ENCODE measurements at places on chromosomes 3 and 15. TPM values are rescaled to one million over a fixed set of nuclear protein-coding genes. Genes with fewer than 3 reads are reported as not detected.
A peak's percentile ranks its signal among the peaks of the same experiment; 100 is the strongest.

GRCh38 chr15:80580106-80580505 lies 115.0 kb upstream of the ABHD17C start:
- no peak for DNase-seq

GRCh38 chr15:26759986-26760385 lies 12.9 kb downstream of the GABRB3 start:
- DNase-seq: no peak

DNA sequence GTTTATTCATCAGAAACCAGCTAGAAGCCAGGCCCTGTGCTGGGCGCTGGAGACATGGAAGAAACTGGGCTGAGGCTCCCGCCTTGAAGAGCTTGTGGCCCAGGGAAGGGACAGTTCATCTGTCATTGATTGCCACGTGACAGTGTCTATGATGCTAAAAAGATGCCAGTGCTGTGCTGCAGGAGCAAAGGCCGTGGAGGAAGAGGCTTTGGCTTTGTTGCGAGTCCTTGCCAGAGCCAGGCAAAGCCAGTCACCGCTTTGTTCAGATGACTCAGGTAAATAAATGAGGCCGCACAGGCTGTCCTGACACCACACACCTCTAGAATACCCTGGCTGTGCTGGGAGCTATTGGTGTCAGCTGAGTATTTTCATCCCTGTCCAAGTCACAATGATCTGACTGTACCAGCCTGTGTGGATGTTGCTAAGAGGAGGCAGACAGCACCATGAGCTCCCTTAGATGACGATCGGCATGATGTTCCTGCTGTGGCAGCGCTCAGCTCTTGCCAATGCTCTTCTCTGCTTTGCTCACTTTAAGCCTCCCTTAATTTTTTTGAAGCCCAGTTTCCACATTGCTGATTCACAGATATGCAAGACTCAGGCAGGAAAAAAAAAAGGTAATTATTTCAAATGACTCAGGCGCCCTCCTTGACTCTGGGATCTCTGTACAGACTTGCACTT lies 77.5 kb downstream of the CCNL1 start:
- no peak for DNase-seq

- DNase-seq: no peak
These were observed 118.2 kb upstream of the PROK2 start for GRCh38 chr3:71903112-71903495.

DNA sequence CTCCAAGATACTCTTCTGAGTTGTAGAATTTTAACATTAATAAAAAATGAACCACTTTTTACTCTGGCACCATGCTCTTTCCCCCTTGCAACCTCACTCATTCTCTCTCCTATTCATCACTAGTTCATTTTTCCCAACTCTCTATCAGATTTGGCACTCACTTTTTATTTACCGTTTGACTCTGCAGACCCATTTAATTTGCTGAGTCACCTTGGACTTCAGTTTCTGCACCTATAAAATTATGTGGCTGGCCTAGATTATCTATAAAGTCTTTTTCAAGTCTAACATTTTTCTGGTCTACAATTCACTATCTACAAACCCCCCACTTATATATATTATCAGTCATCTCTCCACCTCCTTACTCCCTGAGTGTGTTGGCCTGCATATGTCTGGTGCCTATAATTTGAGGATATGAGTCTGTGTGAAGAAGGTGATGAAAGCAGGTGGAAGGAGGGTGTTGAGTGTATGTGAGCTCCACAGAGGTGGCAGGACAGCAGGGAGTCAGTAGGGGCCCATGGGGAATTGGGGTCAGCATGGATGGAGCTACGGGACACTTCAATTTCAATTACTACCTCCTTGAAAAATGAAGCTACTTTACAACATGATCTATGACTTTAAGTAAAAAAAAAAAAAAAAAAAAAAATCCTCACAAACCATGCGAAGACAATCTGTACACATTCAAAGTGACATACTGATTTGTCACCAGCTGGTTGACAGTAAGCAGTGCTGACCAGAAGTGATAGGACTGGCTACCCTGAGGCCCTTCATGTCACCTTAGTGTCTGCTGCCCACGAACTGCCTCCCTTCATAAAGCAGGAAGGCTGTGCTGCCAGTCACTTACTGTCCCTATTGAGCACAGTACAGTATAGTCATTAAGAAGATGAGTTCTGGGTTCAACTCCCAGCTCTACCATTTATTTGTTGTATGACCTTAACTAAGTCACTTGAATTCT lies 334.2 kb upstream of the IL12A start:
- DNase-seq: peak; percentile 13

DNA sequence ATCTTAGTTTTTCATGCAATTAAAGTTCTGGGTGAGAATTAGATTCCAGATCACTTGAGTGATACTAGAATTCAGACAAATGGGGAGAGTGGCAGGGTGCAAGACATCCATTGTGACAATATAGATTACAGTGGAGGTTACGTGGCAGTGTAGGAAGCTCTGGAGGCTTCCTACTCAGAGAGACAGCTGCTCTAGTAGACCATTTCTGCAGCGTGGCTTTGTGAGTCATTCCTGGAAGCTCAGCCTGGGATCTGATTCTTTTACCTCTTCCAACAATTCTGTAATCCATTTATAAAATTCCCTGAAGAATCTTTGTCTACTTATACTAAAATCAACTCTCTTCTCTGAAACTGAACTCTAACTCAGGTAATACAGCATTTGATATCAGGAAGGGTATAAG lies 90.4 kb upstream of the ASB14 start:
- no peak for DNase-seq

- no peak for DNase-seq
These were observed 92.4 kb downstream of the CLDN1 start for GRCh38 chr3:190229632-190230424.

GRCh38 chr15:89963301-89964231 lies 37.6 kb upstream of the ZNF710 start:
- no peak for DNase-seq

DNA sequence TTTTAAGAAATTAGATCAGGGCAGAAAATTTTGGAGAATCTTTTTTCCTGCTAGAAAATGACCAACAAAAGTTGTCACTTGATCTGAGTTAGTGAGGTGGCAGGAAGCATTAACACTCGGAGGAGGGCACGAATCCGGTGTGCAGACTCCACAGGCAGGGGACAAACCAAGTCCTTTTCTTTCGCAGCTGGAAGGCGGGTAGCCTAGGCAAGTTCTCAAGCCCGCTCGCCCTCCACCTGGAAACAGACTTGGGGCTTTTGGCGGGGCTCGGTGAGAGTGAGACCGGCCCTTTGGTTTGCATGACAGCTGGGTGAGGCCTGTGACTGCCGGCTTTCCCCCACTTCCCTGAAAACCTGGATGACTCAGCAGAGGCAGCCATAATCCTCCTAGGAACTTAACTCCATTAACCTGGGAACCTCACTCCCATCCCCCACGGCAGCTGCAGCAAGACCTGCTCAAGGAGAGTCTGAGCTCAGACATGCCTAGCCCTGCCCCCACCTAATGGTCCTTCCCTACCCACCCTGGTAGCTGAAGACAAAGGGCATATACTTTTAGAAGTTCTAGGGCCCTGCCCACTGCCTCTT lies 134.8 kb downstream of the MFSD1 start:
- DNase-seq: no peak

- DNase-seq: no peak
These were observed 241.7 kb downstream of the CNTN3 start for GRCh38 chr3:74372743-74373142.

- no peak for DNase-seq
These were observed 61.7 kb downstream of the THRB start for GRCh38 chr3:24432989-24433388.

DNA sequence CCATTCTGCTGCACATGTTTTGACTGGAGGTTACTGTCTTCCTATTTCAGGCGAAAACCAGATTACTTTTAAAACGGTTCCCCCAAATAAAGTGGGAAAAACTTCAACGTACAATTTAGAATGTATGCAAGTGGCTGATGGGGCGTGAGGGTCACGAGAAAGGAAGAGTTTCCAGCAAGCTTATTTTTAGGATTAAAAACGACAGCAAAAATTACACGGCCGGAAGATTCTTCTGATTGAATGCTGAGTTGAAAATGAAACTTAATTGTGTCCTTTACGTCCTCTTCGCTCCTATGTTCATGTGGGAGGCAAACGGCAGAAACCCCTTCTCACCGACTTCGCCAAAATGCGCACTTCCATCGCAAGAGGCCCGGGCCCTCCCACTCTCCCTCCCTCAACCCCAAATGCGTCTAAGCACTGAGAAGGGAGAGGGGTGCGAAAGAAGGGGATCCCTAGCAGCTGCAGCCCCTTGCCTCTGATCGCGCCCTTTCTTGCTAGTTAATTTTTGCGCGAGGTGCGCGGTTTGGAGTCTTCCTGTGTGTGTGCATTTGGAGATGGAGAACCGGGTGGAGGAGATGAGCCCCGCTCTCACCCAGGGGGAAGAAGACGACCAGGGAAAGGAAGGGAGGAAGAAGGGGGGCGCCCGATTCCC lies 656 bp downstream of the CD47 start:
- no peak for DNase-seq

DNA sequence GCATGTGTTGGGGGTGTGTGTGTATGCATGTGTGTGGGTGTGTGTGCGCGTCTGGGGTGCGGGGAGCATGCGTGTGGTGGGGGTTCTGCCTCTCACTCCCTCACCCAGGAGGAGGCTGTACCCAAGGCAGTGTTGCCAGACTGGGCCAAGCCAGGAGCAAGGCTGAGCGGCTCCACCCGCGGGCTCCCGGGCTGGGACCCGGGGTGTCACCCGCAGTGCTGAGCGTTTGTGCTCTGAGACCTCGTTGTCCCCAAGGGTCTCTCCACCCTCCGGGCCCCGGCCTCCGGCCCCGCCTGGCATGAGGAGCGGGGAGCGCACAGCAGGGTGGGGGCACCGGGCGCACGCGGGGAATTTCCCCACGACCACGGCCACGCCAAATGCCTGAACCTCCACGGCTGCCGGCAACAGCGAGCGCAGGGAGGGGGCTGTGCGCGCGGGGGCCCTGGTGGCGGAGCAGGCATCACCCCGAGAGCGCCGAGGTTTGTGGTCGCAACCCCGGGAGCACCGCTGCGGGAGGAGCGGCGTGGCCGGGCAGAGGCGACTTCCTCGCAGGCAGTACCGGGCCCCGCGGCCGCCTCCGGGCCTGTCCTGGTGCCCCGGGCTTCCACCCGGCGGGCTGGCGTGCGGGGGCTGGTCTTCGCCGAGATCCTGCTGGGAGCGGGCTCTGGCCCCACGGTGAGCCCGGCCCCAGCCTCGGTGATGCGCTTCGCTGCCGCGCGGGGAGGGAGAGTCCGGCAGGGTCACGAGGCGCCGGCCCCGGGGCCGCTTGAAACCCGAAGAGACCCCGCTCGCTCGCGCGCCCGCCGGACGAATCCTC lies 7.4 kb upstream of the OCA2 start:
- DNase-seq: no peak

DNA sequence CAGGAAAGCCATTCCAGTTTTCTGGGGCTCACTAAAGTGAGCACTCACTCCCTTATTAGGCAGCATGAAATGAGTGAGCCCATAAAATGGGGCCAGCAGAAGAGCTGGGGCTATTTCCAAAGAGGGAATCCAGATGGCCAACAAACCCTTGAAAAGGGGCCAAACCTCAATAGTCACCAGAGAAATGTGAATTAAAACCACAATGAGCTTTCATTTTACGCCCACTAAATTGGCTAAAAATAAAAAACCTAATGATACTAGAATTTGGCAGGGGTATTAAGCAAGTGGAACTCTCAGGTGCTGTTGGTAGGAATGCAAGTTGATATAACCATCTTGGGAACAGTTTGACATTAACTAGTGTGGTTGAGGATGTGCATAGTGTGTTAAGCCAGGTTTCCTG lies 42.1 kb upstream of the RAF1 start:
- no peak for DNase-seq

GRCh38 chr3:46848271-46849044 lies 14.8 kb downstream of the MYL3 start:
- peak; percentile 61 for DNase-seq

DNA sequence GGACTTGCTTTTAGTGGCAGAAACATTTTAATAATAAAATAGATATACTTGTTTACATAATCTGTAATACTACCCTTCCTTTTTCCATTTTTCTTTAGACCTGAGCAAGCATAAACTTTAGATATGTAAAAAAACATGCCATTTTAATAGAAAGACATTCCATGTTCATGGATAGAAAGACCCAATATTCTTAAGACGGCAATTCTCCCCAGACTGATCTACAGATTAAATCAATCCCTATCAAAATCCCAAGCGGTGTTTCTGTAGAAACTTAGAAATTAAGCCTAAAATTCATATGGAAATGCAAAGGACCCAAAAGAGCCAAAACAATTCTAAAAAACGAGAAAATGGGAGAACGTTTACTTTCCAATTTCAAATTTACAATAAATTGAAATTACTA lies 11.6 kb downstream of the MRPS25 start:
- DNase-seq: no peak

The FBXL2 gene
- total RNA-seq: 1.8 TPM

The EPM2AIP1 gene
- total RNA-seq: 29.5 TPM

The ROBO2 gene
- total RNA-seq: not detected

The CKMT1B gene
- total RNA-seq: not detected

The RNU6-1 gene
- not detected for total RNA-seq

The NRROS gene
- 5.9 TPM for total RNA-seq

The HDC gene
- total RNA-seq: 1.9 TPM
